ENCODE measurements at places on chromosomes 13 and 19.

DNA sequence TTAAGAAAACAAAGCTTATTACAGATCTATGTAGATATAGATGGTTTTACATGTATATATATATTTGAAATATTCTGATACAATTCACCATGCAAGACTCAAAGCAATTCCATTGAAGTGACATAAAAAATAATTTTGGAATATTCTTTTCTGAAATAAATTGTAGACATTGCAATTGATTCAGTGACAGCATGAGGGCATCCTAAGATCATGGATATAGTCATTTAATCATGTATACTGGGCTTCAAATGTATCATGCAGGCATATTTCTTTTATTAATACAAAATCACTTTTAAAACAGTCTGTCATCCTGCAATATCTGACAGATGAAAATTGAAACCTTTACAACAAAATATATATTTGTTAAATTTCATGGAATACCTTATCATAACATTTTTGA, 286.7 kb upstream of the SLITRK6 start:
- no peak for DNase-seq

DNA sequence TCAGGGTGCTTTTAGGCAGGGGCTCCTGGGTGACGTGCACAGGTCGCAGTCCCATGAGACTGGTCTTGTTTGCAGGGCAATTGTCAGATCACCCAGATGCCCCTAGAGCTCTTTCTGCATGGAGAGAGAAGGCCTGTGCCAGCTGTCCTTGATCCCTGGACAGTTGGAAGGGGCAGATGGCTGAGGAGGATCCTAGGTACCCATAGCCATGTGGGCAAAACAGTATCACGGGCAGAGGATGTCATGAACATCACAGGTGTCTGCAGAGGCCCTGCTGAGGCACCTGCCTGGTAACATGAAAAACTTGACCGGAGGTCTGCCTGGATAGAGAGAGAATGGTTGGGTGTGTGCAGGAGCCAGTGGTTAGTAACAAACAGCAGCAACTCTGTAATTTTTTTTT, 99.3 kb downstream of the ZNF536 start:
- no peak for DNase-seq

DNA sequence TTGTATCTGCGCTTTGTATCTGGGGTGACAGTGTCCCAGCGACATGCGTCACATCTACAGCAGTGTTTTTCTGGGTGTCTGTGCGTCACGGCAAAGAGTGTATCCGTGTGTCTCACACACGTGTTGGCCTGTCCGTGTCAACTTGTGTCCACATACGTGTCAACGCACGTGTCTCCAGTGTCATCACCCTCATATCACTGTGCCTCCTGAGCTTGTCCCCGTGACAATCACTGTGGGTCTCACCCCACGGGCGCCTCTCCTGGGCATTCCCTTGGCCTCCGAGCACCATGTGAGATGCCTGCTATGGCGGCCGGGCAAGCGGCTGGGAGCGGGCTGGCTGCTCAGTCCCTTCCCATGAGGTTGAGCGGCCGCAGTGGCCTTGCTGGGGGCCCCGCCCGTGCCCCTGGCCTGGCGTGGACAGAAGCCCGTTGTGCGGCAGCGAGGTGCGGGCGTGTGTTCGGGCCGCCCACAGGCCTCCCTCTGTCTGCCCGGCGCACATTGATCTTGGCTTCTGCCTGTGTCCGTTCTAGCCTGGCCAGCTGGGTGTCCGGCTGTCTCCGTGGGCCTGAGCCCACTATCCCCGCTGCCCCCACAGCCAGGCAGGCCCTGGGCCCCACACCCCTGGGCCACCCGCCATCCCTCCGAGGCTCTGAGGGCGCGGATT, 6.4 kb downstream of the NFIX start:
- no peak for DNase-seq

DNA sequence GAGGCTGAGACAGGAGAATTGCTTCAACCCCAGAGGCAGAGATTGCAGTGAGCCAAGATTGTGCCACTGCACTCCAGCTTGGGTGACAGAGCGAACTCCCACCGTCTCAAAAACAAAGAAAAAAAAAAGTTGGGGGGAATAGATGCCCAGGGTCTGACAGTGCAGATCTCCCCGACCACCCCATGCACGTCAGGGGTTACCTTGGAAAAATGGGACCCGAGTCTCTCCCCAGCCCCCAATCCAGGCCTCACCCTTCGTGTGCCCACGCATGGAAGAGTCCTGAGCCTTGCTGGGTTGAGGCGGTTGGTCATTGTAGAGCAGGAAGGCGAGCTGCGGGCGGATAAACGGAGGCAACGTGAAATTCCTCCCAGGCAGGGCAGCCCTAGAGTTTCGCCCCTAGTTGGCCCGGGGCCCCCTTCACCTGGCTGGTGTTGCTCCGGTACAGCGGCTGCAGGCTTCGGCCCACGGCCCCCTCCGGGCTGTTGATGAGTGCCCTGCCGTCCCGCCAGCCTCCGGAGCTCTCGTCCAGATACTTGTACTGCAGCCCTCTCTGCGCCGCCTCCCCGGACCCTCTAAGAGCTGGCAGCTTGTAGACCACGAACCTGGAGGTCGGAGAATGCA, 588 bp downstream of the DNASE2 start:
- DNase-seq, result no peak

DNA sequence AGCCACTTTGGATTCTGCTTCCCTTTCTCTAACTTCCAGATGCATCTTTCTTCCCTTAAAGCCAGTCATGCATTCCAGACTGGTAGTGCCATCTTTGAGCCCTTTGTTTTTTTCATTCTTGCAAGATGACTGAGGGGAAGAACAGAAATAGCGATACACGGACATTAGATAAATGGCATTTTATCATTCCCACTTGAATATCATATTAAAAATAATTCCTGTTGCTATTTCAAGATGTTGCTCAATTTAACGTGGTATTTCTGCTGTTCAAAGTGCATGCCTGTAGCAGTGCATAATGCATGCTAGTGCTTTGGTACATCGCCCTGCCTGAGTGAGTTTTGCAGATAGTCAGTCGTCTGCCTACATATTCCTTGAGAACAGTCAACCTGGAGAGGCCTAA, 140.6 kb upstream of the FRY start:
- no peak for DNase-seq
